Subcutaneous adipose tissue (tissue), 4 donors: ENCODE measurements at places on chromosomes 4 and X. TPM values are rescaled to one million over a fixed set of nuclear protein-coding genes. Genes with fewer than 3 reads are reported as not detected.

Gene RS1
- total RNA-seq: 0.16 TPM

Gene AREG
- 55.6 TPM for total RNA-seq

Gene FABP2
- total RNA-seq: not detected

Gene BEND2
- total RNA-seq: not detected

Gene FAM50A
- 102 TPM for total RNA-seq

Gene HEPH
- 0.49 TPM for total RNA-seq

Gene MID1
- 5.9 TPM for total RNA-seq

Gene ZAR1
- total RNA-seq: not detected

Gene MND1
- 1.9 TPM for total RNA-seq

Gene PLAC1
- not detected for total RNA-seq

Gene SLC7A11
- total RNA-seq: 0.19 TPM

Gene SPON2
- 55.8 TPM for total RNA-seq

Gene CSAG1
- total RNA-seq: not detected
